Purkinje cell (primary cell): ENCODE measurements at places on chromosomes 12 and 14. TPM values are rescaled to one million over a fixed set of nuclear protein-coding genes. Genes with fewer than 3 reads are reported as not detected.

KICS2 gene
- polyA plus RNA-seq: 4.7 and 5.6 TPM in 2 replicates

GNPNAT1 gene
- polyA plus RNA-seq: 6.6 and 10.8 TPM in 2 replicates

TMEM106C gene
- 38.4 and 43.6 TPM in 2 replicates for polyA plus RNA-seq

HOXC5 gene
- polyA plus RNA-seq: not detected in 2 replicates

EIF4B gene
- polyA plus RNA-seq: 33.8 and 44.0 TPM in 2 replicates

CLEC2B gene
- polyA plus RNA-seq: 3.9 and 4.6 TPM in 2 replicates

CEP83 gene
- 5.3 and 6.9 TPM in 2 replicates for polyA plus RNA-seq

ALDH2 gene
- polyA plus RNA-seq: 31.5 and 43.6 TPM in 2 replicates

KRT6C gene
- not detected in 2 replicates for polyA plus RNA-seq

LDHB gene
- polyA plus RNA-seq: 1,800 and 2,074 TPM in 2 replicates

SERPINA10 gene
- polyA plus RNA-seq: 0.84 and 1.7 TPM in 2 replicates

TAS2R9 gene
- not detected in 2 replicates for polyA plus RNA-seq

PSME1 gene
- 104 and 112 TPM in 2 replicates for polyA plus RNA-seq

VPS29 gene
- polyA plus RNA-seq: 561 and 578 TPM in 2 replicates

PLCZ1 gene
- polyA plus RNA-seq: not detected in 2 replicates

CCDC196 gene
- 0.65 TPM in 1 of 2 replicates, not detected in the other for polyA plus RNA-seq

RNASE7 gene
- polyA plus RNA-seq: not detected in 2 replicates

SMCO3 gene
- polyA plus RNA-seq: not detected in 2 replicates
